Upper lobe of left lung (tissue), 6 donors: ENCODE measurements at places on chromosomes 12 and 14. TPM values are rescaled to one million over a fixed set of nuclear protein-coding genes. Genes with fewer than 3 reads are reported as not detected.

Gene BCAT1
- total RNA-seq, result 56.9 TPM

Gene TPH2
- not detected for total RNA-seq

Gene GUCY2C
- total RNA-seq, result not detected

Gene PHLDA1
- total RNA-seq, result 21.2 TPM

Gene CIDEB
- total RNA-seq, result 14.8 TPM

Gene NFE2
- 2.7 TPM for total RNA-seq

- H3K4me1 ChIP-seq, result no peaks in the 10 kb centered on the region
- H3K36me3 ChIP-seq, result no peaks in the 10 kb centered on the region
- no peaks in the 10 kb centered on the region for H3K27me3 ChIP-seq
- no peak for DNase-seq
- no peak overlapping the region for H3K27ac ChIP-seq
Measured at GRCh38 chr14:100888789-100889315, 14.7 kb downstream of the RTL1 start.

DNA sequence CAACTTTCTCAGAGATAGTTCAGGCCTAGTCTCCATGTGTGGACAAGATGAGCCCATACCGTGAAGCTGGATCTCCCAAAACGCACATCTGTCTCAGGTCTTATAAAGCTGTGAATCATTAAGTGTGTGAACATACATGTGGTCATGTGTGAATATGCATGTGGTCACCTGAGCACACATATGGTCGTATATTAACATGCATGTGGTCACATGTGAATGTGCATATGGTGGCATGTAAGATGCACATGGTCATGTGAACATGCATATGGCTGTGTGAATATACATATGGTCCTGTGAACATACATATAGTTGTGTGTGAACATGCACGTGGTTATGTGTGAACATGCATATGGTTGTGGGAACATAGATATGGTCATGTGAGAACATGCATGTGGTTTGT lies 172.5 kb upstream of the PZP start:
- no peak overlapping the region for H3K4me3 ChIP-seq
- no peak for DNase-seq
- H3K27me3 ChIP-seq, result no peaks in the 10 kb centered on the region
- H3K4me1 ChIP-seq, result no peaks in the 10 kb centered on the region
- H3K36me3 ChIP-seq, result no peaks in the 10 kb centered on the region

GRCh38 chr12:80142640-80143039 lies 43.3 kb downstream of the OTOGL start:
- no peaks in the 10 kb centered on the region for H3K4me1 ChIP-seq
- no peaks in the 10 kb centered on the region for H3K27me3 ChIP-seq
- H3K4me3 ChIP-seq, result no peak overlapping the region
- H3K27ac ChIP-seq, result no peak overlapping the region
- DNase-seq, result no peak

GRCh38 chr12:2083008-2083407 lies 30.2 kb downstream of the CACNA1C start:
- no peak overlapping the region for H3K27ac ChIP-seq
- H3K4me1 ChIP-seq, result no peaks in the 10 kb centered on the region
- no peaks in the 10 kb centered on the region for H3K36me3 ChIP-seq
- no peak for DNase-seq
- H3K4me3 ChIP-seq, result no peak overlapping the region
- no peaks in the 10 kb centered on the region for H3K27me3 ChIP-seq

GRCh38 chr14:104196461-104197140 lies 58.2 kb downstream of the KIF26A start:
- no peak overlapping the region for H3K27ac ChIP-seq
- no peak overlapping the region for H3K4me3 ChIP-seq
- H3K4me1 ChIP-seq, result peaks cover 1% of the 10 kb centered on the region
- H3K36me3 ChIP-seq, result no peaks in the 10 kb centered on the region
- H3K27me3 ChIP-seq, result no peaks in the 10 kb centered on the region

- no peak overlapping the region for H3K27ac ChIP-seq
- H3K4me3 ChIP-seq, result no peak overlapping the region
- no peaks in the 10 kb centered on the region for H3K36me3 ChIP-seq
- no peaks in the 10 kb centered on the region for H3K27me3 ChIP-seq
- H3K4me1 ChIP-seq, result peaks cover 9% of the 10 kb centered on the region
- no peak for DNase-seq
Measured at GRCh38 chr12:116381744-116382685, 104.5 kb upstream of the MED13L start.

- no peaks in the 10 kb centered on the region for H3K4me1 ChIP-seq
- H3K36me3 ChIP-seq, result no peaks in the 10 kb centered on the region
- no peaks in the 10 kb centered on the region for H3K27me3 ChIP-seq
- no peak for DNase-seq
Measured at GRCh38 chr14:94921882-94922585, 152.1 kb upstream of the GSC start.

GRCh38 chr12:77941401-77941800 lies 110.7 kb downstream of the NAV3 start:
- peaks cover 8% of the 10 kb centered on the region for H3K4me1 ChIP-seq
- no peaks in the 10 kb centered on the region for H3K36me3 ChIP-seq
- H3K4me3 ChIP-seq, result no peak overlapping the region
- no peak overlapping the region for H3K27ac ChIP-seq

GRCh38 chr12:111363578-111363977 lies 5.3 kb downstream of the PHETA1 start:
- no peak overlapping the region for H3K27ac ChIP-seq
- no peak for DNase-seq
- peaks cover 15% of the 10 kb centered on the region for H3K4me1 ChIP-seq
- peaks cover 20% of the 10 kb centered on the region for H3K36me3 ChIP-seq
- no peaks in the 10 kb centered on the region for H3K27me3 ChIP-seq
- no peak overlapping the region for H3K4me3 ChIP-seq

DNA sequence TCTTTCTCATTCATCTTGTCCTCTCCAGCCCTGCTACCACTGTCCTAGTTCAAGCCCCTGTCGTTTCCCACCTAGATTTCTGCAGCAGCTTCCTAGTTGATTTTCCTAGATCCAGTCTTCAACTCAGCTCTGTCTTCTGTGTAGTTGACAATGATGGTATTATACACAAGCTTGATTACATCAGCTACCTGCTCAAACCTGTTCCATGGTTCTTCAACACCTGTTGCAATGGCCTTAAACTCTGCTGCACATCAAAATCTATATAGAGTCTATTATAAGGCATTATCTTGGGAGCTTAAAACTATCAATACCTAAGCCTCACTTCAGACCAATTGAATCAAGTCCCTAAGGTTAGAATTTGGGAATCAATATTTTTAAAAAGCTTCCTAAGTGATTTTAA lies 71.7 kb upstream of the PELI2 start:
- no peak overlapping the region for H3K4me3 ChIP-seq
- H3K27me3 ChIP-seq, result no peaks in the 10 kb centered on the region
